HEK293T (cell line): ENCODE measurements at places on chromosomes 5 and 9.
A peak's percentile ranks its signal among the peaks of the same experiment; 100 is the strongest.

DNA sequence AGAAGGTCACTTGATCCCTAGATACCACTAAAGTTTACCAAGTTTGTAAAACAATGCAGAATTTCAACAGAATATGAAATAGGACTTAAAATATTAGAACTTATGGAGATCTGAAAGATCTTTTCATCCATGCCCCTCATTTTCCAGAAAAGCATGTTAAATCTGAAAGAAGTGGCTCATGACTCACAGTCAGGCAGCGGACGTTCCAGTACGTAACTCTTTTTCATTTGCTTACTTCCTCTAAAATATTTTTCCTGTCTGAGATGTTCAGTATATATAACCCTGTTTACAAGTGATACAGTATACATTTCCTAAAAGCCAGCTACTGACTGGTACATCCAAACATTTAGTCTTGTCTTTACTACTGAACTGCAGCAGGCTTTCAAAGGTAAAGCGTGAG, 22.3 kb downstream of the FBXW2 start:
- no peak for DNase-seq

- DNase-seq: no peak
Observed at GRCh38 chr5:143147902-143148301, 255.6 kb downstream of the NR3C1 start.

- DNase-seq: no peak
Observed at GRCh38 chr5:137370096-137371071, 128.7 kb downstream of the SPOCK1 start.

DNA sequence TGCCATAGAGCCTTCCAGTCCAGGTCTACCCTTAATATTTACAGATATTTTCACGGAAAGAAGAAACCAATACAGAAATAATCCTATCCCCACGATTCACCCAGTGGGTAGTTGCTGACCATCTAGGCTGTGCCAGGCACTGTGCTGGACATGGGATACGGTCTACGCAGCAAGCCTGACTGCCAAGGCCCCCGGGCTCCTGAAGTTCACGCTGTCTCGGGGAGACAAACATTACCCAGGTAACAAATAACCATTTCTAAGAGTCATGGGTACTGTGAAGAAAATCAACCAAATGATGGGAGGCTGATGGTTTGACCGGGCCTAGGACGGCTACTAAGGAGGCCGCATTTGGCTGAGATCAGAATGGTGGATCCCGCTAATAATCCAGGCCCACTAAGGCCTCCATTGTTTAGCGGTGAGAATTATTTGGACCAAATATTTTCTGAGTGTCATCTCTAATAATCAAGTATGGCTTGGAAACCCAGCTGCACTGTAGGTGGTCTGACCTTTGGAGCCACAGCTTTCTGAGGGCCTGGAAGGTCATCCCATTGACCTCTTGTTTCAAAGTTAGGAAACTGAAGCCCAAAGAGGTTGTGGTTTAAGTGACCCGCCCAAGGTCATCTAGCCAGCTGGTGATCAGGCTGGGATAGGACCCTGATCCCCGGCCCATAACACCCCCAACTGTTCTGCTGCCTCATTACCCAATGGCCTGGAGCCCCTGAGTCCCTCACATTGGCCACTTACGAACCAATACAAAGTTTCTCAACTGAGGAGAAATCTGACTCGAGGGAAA, 82.4 kb downstream of the AK8 start:
- no peak for DNase-seq

GRCh38 chr5:9851458-9851857, 221.3 kb upstream of the TAS2R1 start:
- no peak for DNase-seq

GRCh38 chr9:137286975-137287383, 9.5 kb downstream of the TOR4A start:
- peak; percentile 86 for DNase-seq

GRCh38 chr9:78463750-78464149, 166.8 kb downstream of the PSAT1 start:
- DNase-seq: no peak

DNA sequence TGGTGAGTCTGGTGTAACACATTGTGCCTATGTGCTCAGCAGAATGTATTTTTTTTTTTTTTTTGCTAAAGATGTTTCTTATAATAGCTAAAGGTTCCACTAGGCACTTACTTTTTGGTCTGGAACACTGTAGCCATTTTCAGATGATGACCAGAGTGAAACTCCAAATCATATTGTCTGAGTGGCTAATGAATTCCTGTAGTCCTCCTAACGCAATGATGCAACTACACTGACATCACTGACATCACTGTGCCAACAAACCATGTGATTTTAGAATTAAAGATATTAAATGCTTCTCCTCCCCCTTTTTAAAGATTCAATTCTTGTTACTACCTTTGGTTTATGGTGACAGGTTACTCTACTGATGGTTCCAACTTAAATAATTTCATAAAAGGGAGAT, 28.8 kb downstream of the JAKMIP2 start:
- no peak for DNase-seq

GRCh38 chr5:180598316-180598701, 7.0 kb upstream of the SCGB3A1 start:
- no peak for DNase-seq

DNA sequence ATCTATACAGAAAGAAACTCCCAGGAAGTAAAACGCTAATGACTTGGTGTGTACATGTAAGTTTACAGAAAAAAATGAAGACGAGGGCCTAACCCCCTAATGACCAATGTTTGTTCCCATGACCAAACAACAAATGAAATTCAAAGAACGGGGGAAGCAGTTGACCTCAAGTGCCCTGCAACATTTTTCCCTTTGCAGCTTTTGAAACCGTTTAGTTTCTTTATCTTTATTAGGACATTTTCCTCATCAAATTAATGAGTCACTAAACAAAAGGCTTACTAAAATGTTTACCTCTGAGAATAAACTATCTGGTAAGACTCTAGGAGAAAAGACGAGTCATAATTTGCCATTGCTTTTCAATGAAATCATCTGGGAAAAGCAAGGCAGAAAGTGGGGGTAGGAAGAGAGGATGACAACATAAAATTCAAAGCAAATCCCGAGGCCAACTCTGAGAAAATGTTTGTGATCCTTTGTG, 57.4 kb downstream of the LHFPL2 start:
- DNase-seq: no peak

GRCh38 chr5:127565586-127566270, 48.3 kb downstream of the PRRC1 start:
- DNase-seq: no peak

GRCh38 chr5:170211575-170212334, 21.0 kb upstream of the C5orf58 start:
- DNase-seq: no peak

- DNase-seq: peak; percentile 76
Observed at GRCh38 chr9:128689820-128690683, 1.0 kb downstream of the SET start.

DNA sequence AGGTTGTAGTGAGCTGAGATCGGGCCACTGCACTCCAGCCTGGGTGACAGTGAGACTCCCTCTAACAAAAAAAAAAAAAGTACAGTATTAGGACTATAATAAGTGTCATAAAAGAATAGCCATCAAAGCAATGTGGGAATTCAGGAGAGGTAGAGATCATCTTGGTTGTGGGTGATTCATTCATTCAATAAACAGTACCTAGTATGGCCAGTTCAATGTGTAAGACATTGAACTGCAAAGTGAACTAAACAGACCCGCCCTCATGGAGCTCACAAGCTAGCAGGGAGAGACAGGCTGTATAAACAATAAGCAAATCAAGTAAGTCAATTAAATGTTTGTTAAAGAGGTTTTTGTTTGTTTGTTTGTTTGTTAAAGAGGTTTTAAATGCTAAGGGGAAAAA, 146.1 kb upstream of the RANBP3L start:
- DNase-seq: no peak

GRCh38 chr9:72681283-72681630, 159.8 kb downstream of the TMC1 start:
- DNase-seq: no peak

- DNase-seq: no peak
Observed at GRCh38 chr5:65068410-65068809, 299.7 kb downstream of the CWC27 start.

DNA sequence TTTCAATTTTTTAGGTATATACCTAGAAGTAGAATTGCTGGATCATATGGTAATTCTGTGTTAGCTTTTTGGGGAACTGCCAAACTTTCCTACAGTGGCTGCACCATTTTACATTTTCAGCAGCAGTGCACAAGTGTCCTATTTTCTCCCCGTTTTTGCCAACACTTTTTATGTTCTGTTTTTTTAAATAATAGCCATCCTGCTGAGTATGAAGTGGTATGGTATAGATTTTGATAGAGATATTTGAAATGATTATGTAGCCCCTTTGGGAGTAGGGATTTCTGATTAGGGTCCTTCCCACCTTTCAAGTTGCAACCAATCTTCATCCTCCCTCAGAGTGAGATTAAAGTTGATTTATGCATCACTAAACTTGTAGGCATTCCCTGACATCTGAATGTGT, 76.5 kb downstream of the ARHGEF28 start:
- DNase-seq: no peak

DNA sequence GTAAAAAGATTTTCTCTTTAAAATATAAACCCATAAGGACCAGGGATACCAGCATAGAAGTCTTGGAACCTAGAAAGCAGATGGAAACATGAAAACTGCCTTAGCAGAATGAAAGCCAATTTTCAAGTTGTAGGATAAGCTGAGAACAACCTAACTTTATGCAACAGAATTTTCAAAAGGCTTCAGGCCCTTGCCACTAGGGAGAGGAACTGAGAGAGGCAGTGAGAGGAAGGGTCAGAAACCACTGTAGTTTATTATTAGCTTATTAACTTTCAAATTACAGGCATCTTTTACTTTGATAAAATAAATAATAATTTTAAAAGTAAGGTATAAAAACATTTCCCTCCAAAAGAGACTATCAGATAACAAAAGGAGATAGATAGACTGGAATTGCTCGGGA, 33.4 kb downstream of the FAM81B start:
- DNase-seq: no peak

DNA sequence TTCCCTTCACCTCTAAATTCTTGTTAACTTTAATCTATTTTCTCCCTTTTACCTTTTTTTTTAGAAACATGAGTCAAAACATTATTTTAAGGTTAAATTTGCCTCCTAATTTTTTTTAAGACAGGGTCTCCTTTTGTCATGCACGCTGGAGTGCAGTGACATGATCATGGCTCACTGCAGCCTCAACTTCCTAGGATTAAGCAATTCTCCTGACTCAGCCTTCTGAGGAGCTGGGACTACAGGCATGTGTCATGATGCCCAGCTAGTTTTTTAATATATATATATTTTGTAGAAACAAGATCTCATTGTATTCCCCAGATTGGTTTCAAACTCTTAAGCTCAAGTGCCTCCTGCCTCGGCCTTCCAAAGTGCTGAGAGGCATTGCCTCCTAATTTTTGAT, 424.7 kb upstream of the FAM174A start:
- no peak for DNase-seq

DNA sequence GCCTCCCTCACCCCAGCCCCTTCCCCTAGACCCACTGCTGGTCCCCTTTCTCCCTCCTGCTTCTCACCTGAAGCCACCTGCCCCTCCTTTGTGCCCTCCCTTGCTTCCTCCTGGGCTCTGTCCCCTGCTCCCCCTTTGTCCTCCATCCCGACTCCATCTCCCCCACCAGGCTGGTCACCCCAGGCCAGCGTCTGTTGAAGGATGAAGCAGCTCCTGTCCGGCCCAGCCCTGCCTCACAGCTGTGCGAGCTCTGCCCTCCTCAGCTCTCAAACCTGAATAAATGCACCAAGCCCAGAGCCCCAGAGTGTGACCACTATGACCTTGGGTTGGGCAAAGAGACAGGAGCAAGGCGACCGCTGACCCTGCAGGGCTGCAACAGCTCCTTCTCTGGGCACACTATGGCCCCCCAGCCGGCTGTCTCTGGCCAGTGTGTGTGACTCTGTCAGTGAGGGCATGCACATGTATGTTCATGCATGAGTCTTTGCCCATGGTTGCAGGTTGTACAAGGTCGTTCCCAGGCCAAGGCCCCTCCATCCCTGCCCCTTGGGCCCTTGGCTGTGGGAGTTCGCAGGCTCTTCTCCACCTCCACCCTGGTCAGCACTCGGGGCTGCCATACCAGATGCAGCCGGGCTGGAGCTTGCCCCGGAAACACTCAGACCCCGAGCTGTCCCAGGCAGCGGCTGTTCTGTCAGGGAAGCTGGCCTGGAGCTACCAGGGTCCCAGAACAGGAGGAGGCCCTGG, 3.3 kb downstream of the LCN12 start:
- no peak for DNase-seq

DNA sequence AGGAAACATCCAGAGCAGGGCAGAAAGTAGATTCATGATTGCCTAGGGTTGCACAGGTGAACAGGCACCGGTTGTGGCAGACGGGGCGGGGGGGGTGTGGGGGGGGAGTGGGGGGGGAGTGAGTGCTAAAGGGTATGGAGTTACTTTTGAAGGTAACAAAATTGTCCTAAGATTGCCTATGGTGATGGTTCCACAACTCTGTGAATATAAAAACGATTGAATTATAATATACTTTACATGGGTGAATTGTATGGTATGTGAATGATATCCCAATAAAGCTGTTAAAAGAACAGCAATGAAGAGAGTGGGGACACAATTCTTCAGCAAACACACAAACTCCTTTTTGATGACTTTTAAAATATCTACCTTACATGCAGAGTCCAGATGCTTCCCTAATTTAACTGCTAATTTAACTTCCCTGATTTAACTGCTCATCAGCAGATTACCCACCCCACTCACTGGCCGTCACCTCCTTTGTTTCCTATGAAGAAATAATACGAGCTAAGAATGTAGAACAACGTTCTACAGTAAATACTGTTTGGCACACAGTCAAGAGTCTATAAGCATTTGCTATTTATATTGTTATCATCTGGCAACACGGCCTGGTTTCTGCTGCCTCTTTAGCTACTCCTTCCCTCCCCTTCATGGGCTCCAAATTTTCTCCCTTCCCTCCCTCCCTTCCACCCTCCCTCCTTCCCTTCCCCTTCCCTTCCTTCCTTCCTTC, 83.5 kb downstream of the PTCH1 start:
- DNase-seq: no peak

GRCh38 chr9:135877791-135878527, 29.4 kb downstream of the CAMSAP1 start:
- DNase-seq: no peak

DNA sequence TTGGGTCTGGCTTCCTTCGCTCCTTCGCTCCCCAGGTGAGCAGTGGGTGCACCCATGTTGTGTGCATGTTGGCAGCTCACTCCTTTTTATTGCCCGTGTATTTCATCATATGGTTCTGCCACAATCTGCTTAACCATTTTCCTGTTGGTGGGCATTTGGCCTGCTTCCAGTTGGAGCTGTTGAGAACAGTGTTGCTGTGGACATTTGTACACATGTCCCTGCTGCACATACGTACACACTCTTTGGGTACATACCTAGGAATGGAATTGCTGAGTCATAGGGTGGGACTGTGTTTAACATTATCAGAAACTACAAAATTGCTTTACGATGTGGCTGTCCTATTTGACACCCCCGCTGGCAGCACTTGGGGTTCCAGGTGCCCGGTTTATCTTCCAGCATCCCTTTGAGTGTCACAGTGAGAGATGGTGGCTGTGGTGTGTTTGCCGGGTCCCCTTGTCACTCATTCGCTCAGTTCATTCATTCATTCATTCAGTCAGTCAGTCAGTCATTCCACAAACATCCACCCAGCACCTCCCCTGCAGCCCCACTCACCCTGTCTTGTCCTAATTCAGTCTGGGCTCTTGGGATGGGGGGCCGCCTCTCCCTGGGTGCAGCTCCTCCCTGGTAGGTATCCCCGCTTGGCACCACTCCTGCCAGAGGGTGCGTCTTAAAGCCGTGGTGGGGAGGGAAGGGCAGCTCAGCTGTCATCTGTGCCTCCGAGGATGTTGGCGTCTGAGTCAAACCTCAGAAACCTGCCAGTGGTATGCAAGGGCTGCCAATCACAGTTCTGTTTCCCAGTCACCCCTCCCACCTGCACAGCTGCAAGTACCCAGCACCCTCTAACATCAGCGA, 7.9 kb upstream of the FIBCD1 start:
- DNase-seq: no peak

- no peak for DNase-seq
Observed at GRCh38 chr5:88550736-88551135, 282.1 kb upstream of the TMEM161B start.
